Kasumi-1 (cell line): ENCODE measurements at places on chromosomes 3 and 15.

GRCh38 chr3:47013231-47013630, 33.8 kb downstream of the NBEAL2 start:
- DNase-seq: no peak

- DNase-seq: no peak
Measured at GRCh38 chr15:88954431-88955277, 41.5 kb upstream of the MFGE8 start.

DNA sequence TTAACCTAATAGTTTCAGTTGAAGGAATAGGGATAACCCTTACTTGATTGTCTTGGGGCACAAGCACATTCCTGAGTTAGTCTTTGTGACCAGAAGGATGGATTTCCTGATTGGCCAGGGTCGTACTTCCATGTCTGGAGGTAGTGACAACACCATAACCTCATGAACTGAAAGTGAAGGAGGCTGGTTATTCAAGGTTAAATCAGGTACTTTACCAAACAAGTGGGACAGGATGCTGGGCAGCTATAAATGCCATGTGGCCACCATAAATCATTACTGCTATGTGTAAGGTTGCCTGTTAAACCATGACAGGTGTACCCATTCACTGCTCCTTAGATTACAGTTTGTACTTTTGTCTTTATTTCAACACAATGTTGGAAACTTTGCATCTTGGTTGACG, 128.3 kb upstream of the SAMMSON start:
- no peak for DNase-seq

DNA sequence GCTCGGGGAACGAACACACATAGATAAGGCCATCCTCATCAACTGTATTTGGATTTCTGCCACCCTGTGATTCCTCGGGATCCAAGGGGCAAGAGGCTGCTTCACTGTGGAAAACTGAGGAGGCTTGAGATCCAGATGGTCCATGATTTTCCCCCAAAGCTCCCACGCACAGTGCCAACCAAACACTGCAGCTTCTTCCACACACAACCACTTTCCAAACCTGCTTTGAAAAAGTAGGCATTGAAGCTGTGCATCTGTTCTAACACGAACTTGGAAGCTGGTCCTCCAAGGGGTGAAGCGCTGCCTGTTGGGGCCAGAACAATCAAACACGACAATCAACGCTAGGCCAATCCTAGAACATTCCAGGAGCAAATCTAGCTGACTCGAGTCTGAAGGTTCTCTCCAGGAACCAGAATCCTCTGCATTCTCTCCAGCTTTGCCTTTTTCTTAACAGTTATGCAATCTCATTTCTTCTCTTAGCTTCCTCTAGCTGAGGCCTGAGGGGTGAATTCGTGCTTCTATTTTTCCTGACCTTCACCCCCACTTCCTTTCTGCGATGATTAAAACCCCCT, 104.4 kb downstream of the LRRK1 start:
- peak; percentile 34 for DNase-seq

DNA sequence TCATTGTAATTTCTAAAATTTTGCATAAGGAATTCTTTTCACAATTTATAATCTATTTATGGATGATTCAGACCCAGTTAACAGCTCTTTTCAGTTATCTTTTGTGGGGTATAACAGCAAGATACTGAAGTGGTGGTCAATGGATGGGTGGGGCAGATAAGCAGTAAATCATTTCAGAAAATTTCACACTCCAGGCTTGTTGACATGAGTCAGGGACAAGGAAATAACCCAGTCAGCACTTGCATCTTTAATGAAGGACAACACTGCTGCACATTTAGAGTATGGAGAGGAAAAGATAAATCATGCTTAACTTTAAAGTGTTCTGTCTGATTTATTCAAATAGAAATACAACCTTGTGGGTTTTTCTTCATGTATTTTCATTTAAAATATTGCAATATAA, 181.6 kb downstream of the ROBO1 start:
- DNase-seq: no peak

DNA sequence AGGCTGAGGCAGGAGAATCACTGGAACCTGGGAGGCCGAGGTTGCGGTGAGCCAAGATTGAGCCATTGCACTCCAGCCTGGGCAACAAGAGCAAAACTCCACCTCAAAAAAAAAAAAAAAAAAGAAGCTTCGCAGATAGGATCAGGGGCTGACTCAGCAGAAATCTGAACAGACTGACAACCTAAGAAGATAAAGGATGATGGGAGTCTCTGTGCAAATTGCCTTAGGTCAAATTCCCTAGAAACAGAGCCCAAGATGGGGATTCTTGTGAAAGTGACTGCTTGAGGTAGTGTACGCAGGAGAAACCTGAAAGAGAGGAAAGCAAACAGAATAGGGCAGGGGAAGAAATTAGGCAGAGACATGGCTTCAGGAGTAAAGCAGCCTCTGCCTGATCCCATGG, 160.8 kb upstream of the LRIG1 start:
- DNase-seq: no peak

DNA sequence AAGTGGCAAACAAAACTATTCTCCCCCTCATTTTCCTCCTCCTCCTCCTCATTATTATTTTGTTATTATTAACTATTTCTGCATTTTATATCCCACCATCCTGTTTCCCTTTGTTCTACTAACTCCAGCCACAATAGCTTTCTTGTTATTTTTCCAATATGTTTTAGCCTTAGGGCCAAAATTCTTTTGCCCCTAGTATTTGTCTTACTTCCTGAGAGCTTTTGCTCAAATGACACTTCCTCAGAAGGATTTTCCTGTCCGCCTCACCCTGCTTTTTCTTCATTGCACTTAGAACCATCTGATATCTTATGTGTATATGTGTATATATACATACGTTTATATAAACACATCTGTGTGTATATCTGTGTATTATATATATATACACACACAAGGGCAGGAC, 32.7 kb upstream of the NUDT16 start:
- DNase-seq: no peak

GRCh38 chr3:143035466-143036211, 34.3 kb downstream of the U2SURP start:
- no peak for DNase-seq

- DNase-seq: no peak
Measured at GRCh38 chr15:57626713-57627440, 35.2 kb downstream of the MYZAP start.

- DNase-seq: no peak
Measured at GRCh38 chr15:89462198-89462912, 34.0 kb downstream of the RHCG start.

DNA sequence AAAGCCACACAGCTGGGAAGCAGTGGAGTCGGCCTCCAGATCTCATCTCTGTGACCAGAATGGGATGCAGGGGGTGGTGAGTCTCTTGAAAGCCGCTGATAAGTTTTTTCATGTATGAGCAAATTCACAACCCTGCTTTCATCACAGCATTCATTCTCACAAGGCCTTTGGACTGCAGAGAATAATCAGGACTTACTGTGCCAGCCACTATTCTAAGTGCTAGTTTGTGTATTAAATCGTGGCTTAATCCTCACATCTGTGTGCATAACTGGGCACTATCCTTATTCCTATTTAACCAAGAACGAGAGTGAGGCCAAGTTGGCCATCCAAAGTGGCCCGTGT, 64.2 kb upstream of the POLG start:
- no peak for DNase-seq

DNA sequence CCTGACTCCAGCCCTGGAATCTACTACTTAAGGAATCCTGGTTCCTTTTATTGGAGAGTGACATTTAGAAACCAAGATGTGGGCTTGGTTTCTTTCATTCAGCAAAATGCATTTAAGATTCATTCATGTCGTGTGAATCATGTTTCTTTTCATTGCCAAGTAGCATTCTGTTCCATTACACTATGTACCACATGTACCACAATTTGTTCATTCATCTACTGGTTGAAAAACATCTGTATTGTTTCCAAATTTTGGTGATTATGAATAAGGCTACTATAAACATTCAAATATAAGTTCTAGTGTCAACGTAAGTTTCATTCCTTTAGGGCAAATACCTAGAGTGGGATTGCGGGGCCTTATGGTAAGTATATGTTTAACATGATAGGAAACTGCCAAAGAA, 264.2 kb downstream of the VPS13C start:
- no peak for DNase-seq

DNA sequence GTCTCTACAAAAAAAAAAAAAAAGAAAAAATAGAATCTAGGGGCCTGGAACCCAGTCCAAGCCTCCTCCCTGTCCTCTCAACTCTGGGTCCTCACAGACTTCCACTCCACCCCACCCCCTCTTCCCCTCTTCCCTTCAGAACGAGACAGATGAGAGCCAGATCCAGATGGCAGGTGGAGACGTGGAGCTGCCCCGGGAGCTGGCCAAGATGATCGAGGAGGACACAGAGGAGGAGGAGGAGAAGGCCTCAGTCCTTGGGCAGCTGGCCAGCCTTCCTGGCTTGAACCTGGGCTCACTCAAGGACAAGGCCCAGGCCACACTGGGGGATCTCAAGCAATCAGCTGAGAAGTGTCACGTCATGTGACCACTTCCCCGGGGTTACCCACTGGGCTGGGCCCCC, 3.6 kb downstream of the CPLX3 start:
- DNase-seq: no peak

GRCh38 chr15:65845826-65846519, 23.3 kb upstream of the RAB11A start:
- DNase-seq: no peak

DNA sequence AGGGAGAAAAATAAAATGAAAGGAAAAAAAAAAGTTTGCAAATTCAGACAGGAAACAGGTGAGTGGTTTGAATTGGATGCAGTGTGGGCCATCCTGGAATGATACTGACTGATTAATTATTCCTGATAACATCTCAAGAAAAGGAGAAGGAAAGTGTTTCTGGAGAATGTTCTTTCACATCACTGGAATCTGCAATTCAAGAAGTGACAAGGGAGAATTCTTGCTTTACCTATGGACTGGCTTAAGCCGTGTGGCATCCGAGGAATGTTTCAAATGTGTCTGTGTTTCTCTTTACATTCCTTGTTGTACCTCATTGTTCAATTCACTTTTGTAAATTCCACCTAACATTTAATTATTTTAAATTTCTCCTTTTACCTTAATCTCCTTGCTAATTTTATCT, 465.0 kb downstream of the EPHB1 start:
- no peak for DNase-seq

DNA sequence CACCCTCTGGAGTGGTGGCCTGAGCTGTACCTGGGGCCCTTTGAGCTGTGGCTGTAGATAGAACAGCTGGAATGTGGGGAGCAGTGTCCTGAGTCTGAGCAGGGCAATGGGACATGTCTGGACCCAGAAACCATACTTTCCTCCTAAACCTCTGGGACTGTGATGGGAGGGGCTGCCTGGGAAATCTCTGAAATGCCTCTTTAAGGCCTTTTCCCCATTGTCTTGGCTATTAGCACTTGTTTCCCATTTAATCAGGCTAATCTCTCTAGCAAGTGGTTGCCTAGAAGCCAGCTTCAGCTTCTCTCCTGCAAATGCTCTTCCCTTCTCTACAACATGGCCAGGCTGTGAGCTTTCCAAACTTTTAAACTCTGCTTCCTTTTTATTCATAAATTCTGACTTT, 58.5 kb upstream of the SPATA16 start:
- DNase-seq: no peak

DNA sequence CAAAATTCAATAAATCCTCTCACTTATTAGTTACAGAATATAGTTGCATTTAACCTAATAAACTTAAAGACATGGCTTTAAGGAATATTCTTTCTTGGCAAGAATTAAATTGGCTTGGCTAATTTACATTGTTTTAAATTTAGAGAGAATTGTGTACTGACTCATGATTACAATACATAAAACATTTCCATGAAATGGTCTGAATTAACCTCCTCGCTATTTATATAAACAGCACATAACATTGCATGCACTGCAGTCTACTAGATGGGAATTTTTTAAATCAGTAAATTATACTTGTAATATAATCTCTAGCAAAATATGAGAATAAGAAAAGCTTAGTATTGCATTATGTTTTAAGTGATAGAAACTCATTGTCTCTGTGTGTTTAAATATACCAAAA, 268.9 kb downstream of the SHOX2 start:
- DNase-seq: no peak

GRCh38 chr3:187737368-187738070, 7.7 kb downstream of the BCL6 start:
- no peak for DNase-seq

- peak; percentile 74 for DNase-seq
Measured at GRCh38 chr3:158434412-158435038, 136.5 kb upstream of the MLF1 start.

DNA sequence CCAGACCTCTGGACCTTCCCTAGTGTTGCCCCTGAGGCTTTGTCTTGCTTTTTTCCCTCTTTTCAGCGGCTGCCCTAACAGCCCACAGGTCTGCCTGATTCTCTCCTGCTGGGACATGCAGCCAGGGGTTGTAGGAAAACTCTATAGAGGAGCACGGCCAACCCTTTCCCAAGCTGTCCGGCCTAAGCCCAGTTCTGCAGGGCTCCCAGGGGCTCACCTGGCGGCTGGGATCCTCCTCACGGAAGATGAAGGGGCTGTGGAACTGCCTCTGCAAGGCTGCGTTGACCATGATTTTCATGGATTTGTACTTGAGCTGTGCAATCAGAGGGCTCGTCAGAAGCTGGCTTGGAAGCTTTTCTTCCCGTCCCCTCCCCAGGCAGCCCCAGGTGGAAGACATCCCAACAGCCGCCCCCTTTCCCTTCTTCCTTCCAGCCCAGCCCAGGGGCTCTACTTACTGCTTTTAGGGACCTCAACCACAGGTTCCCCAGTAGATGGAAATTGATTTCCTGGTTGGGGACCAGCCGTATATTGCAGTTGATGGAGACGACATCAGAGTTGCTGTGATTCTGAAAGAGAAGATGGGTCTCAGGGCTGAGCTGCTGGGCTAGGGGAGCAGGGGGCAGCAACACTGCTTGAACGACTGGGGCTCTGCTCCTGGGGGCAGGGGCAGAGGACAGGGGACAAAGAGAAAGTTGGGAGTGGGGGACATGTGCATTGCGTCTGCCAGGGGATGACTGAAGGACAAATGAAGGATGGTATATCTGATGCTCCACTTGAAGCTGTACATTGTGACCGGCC, 29.8 kb downstream of the FEM1B start:
- no peak for DNase-seq

DNA sequence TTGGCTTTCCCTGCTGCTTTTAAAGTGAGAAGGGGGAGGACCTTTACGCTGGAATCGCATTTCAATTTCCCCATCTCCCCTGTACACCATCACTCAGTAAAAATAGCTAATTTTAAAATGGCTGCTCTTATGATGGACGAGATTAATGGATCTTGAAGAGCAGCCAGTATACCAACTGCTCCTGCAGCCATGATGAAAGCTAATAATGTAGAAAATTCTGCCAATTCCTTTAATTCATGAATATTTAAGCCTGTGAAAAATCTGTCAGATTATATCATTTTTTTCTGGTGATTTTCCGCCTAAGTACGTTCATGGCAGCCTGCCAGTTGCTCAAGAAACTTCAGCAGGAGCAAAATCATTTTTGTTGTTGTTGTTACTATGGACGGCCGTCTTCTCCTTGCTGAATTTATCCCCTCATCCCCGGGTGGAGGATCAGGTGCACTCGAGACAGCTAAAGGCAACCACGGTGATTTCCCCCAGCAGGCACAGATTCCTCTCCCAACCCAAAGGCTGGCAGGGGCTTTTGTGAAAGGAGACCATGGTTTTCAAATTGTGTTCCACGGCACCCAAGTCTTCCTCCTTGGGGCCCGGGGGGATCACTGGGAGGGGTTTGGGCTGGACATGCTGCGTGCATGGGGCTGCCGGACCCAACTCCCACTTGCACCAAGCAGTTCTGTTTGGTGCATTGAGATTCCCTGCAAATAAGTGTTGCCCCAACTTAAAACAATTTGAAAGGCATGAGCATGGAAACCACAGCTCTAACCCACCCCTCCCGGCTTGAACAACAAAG, 289.6 kb downstream of the UACA start:
- no peak for DNase-seq
